ENCODE measurements at places on chromosomes 5 and 9.

GRCh38 chr9:130418776-130419175, 26.0 kb upstream of the ASS1 start:
- DNase-seq: no peak

DNA sequence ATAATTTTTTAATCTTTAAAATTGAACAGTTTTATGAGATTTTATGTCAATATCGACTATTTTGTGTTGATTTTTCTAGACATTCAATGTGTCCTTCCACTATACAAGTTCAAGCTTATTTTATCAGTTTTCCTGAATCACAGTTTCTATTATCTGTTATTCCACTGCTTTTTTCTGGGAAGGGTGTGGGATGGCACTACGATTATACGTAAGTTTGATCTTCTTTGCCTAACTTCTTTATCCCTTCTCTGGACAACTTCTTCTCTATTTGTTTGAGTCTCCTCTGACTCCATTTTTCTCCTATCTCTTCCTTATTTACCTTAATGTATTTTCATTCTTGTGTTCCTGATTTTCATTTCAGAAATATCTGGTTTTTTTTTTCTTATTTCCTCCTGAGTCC, 24.5 kb downstream of the TBC1D9B start:
- no peak for DNase-seq

DNA sequence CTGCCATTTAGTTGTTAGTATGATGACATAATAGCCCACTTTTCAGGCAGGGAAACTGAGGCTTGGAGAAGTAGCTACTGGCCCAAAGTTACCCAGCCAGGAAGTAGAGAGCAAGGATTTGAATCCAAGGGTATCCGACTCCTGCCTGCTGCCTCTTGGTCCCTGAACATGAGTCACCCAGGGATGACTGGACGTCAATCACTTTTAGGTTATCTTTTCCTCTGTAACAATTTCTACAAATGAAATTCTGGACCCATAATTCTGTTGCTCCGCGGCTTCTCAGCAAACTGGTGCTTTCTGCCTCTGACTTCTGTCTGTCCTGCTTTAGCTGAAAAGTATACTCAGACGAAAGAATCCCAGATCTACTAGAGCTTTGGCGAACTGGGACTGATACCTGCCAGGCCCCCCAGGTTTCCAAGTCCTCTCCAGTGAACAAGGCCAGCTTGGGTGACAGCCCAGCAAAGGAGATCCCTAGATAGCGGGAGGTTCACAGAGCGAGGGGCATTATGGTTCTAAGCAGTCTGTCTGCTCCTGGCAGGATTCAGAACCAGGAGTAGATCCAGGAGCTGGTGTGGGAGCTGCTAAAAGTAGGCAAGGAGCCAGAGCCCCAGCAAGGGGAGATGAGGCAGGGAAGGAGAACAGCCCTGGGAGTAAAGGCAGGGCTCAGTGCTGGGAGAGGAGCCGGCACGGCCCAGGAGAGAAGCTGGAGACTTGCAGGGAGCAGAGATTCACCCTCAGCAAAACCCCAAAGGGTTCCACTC, 20.6 kb downstream of the OLFML2A start:
- DNase-seq: no peak

DNA sequence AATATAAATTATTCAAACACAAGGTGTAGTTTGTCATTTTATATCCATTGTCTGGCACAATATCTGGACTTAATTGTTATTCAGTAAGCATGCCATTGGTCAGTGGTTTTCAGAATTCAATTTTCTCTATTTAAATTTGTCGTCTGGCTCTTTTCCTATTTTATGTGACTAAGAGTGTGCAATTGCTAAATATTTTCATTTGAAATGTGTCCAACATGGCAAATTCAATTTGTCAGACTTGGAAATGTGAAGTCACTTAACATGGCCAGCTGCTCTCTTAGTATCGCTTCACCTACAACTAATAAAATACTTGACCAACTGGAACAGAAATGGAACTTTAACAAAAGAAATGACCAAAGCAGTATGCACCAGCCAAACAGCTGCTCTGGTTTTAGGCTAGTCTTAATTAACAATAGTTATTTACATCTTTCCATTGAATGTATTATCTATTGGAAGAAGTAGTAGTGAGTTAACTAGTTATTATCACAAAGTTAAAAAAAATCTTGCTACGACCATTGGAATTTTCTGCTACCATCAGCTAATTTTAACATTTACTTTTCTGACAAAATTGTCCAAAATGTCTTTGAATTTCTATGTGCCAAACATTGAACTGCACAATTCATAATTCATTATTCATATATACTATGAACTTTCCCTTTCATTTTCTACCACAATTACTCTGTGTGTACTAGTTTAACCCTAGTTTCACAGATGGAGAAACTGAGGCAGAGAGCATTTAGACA, 720.7 kb upstream of the FAM174A start:
- DNase-seq: no peak

- no peak for DNase-seq
Measured at GRCh38 chr9:136225366-136225747, 20.3 kb downstream of the QSOX2 start.

- no peak for DNase-seq
Measured at GRCh38 chr5:102874054-102874453, 118.9 kb downstream of the PAM start.

GRCh38 chr5:65050140-65050539, 281.4 kb downstream of the CWC27 start:
- DNase-seq: no peak

DNA sequence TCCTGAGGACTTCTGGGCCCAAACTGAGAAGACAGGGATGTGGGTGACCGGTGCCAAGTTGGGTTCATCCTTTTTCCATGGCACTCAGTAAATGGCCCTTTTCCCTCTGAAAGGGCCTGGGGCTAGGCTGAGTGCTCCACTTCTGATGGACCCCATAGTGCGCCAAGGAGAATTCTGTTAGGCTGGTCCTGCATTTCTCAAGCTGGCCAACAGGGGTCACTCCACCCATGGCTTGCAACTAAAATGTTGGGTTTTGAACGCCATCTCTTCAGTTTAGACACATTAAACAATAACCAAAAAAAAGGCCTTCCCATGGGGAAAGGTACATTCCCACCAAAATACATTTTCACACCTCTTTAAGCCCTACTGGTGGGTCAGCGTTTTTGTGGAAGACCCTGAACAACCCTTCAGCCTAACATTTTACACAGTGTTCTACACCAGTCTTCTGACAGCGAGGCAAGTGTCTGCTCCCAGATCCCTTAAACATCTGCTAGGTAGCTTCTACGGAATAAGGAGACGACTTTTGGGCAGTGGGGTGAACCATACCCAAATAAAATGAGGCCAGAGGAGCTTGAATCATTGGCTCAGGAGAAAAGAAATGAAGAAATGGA, 27.3 kb downstream of the CNTFR start:
- no peak for DNase-seq

DNA sequence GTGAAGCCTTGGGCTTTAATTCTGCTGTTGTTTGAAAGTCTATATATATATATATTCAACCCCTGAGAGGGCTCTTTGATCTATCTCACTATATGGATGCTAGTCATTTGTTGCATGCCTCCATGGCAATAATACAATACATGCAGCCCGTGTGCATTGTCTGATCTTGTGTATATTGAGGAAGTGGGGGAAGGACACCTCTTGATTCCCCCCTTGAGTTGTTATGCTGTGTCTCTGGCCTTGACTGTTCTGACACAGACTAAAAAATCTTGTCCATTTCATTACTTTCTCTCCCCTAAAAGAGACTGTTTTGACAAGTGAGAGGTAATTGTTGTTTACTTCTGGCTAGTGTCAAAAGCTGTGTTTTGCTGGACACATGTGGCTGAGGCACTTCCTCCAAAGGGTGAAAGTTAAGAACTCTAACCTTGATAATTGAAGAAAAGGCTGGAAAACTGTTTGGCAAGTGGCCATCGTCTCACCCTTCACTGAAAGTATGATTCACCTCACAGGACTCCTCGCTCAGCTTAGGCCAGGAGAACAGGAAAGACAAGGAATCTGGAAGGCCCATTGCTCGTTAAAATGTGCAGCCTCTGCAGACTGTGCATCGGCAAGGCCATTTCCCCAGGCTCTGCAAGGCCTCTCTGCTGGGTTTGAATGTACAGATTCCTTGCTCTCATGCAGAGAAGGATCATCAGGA, 304.0 kb downstream of the PRELID2 start:
- DNase-seq: no peak

DNA sequence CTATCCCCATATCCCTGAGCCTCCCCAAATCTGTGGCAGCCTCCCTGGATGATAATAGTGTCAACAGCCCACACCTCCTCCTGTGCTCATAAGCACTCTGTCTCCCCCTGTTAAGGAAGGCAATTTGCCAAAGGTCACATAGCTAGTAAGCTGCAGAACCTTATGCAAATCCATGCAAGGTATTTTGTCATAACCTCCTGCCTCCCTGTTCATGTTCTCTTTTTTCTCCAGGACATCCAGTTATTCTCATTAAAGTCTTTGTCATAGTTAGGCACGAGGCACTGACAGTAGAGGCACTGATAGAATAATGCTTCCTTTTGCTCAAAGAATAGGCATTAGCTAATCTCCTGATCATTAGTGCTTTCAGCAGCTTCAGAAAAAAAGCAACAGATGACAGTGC, 10.2 kb upstream of the AUH start:
- DNase-seq: no peak

DNA sequence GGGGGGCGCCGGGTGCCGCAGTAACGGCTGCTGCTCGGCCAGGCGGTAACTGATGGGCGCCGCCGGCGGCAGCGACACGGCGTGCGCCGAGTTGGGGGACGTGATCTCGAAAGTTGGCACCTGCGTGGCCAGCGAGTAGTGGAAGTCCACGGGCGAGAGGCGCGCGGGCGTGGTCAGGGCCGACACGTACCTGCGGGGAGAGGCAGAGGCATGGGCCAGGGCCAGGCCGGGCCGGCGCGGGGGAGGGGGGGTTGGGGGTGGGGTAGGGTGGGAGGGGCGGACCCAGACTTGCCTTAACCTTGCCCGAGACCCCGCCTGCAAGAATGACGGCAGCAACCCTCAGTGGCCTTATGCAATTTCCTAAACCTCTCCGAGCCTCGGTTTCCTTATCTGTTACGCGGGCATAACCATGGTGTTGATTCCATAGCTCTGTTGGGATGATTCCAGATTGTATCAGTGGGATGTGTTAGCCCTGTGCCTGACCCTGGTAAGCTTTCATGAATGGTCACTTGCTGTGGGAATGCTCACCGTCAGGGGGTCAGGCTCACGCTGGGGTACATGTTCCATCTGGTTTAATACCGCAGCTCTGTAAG, 53.0 kb downstream of the PSD2 start:
- no peak for DNase-seq

- DNase-seq: no peak
Measured at GRCh38 chr9:19288081-19288480, 57.6 kb downstream of the DENND4C start.

DNA sequence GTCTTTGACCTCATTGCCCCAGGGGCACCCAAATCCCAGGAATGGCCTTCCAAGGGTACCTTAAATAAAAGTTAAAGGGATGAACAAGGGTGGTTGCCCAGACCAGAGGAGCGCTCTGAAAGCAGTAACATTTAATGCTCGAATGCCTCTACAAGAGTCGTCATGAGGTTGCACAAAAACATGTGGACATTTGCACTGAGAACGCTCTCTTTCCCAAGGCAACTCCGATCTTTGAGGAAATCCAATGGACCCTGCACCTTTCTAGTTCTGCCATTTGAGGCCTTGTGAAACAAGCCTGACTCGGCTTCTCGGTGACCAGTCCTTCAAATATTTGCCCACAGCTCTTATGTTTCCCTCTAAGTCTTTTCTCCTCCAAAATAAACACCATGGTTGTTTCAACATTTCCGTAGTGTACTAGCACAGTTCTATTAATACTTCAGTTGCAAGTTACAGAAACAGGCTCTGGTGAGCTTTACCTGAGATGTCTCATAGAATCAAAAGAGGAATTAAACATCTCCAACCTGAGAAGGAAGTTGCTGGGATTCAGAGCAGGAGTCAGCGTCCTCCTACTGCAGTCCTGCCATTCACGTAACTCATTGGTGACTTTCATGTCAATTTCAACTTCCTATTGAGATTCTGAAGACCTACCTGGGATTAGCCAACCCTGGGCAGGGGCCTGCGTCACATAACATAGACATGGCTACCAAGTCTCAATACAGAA, 168.8 kb upstream of the RAI14 start:
- no peak for DNase-seq

DNA sequence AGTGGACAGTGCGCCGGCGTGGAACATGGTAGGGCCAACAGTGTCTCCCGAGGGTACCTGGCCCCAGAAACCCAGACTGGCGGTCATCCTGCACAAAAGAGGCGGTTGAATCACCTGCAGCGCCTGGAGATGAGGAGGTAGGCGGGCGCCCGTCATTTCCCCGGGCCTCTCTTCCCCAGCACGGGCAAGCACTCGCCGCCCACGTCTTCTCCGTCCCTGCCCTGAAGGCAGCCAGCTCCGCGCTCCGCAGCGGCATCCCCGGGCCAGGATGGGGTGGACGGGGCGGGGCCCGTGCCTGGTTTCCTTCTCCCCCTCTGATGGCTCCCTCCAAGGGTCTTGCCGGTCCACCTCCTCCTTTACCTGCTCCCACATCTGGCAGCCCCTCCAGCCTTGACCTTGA, 27.1 kb upstream of the N4BP3 start:
- no peak for DNase-seq

DNA sequence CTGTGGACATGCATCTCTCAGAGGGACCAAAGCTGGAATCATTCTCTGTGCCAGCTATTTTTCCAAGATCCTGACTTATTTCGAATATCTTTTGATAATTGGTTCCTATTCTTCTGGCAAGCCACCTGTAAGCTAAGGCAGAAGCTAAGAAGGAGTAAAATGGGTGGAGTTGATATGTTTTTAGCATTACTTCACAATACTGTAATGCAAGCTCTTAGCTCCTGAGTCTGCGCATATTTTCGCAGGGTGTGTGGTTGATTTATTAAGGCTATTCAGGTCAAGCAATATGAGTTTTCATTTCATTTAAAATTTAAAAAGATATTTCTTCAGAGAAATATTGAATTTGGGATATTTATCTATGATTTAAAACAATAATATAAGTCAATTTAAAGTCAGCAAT, 158.5 kb upstream of the ADAMTS16 start:
- no peak for DNase-seq

DNA sequence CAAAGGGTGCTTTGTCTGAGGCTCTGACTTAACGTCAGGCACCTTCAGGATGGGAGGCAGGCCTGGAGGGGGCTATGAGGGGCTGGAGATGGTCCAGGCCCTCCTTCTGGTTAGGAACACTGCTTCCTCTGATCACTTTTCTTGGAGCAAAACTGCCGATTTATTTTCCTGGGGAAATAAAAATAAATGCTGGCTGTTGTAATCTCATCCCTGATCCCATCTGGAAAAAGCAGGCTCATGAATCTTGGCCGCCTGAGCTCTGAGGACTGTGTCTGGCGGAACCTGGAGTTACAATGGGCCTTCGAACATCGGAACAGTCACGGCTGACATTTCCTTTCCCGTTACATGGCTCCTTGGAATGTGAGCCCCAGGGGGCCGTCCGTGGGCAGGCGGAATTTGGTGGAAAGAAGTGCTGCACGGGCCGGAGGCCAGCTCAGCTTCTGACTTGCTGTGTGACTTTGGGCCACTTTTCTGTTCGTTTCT, 157.8 kb downstream of the RGS3 start:
- no peak for DNase-seq

GRCh38 chr5:94545870-94546625, 72.4 kb downstream of the KIAA0825 start:
- no peak for DNase-seq

Data from DMS79 (cell line).